MV-4-11 (cell line): ENCODE measurements at places on chromosomes 2 and 18.

DNA sequence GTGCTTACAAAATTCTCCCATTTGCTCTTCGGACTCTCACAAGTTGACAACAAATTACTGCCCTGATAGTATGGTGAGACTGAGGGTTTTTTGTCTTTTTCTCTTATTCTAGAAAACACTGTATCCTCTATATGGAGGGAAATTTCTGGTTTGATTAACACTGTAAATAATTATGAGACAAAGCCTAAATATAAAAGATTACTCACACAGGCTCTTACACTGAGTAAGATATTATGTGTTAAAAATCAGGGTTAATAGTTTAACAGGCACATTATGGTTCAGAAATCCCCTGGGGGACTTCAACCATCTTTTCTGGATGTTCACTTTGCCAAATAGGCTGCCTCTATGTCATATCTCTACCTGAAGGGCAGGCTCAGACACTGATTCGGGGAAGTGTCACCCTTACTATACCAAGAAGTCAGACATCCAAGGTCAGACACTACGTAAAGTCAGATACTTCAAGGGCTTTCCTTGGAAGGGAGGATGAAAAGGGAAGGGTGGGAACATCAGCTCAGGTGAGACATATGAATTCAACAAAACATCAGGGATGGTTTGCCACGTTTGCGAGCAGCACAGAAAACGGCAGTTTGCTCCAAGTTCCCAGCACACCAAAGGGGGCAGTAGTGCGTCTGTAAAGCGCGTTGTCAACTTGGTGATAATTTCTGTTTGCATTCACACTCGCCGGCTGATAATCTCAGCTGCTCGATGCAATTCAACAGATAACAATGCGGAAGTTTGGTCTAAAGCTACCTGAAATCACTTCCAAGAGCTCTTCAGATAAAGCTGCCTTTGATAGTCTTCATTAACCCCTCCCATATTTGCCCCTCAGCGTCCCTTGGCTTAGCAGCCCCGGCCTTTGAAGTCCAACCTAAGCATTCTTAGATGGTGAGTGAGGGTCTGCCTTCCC lies 972 bp upstream of the RASGRP3 start:
- peak; percentile 66 for DNase-seq

DNA sequence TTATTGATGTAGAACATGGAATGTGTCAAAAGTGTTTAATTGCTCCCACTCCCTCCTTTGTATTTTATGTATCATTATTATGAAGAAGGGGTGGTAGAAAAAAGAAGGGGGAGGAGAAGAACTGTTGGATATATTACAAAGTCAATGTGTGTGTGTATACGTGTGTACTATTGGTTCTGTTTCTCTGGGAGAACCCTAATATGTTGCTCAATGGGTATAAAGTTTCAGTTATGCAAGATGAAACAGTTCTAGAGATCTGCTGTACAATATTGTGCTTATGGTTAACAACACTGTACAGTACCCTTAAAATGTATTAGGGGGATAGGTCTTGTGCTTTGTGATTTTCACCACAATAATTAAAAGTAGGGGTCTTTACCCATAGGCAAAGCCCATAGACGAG lies 58.1 kb upstream of the ZC3H15 start:
- peak; percentile 61 for DNase-seq

DNA sequence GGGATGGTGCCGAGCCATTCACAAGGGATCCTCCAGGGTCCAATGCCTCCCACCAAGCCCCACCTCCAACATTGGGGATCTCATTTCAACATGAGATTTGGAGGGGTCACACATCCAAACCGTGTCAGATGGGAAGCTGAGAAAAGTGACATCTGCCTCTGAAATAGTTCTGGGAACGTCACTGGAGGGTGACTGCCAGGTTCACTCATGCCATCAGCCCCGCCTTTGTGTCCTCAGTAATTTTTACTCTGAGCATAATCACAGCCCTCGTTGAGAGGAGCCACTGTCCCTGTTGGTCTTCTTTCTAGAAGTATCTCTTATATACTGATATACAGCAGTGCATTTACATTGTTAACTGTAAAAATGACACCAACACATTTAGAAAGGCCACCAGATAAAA lies 67.4 kb downstream of the KLHL29 start:
- no peak for DNase-seq

- DNase-seq: no peak
Measured at GRCh38 chr2:118732432-118732831, 115.0 kb downstream of the EN1 start.

- DNase-seq: peak; percentile 53
Measured at GRCh38 chr2:12978066-12978835, 261.5 kb downstream of the TRIB2 start.

DNA sequence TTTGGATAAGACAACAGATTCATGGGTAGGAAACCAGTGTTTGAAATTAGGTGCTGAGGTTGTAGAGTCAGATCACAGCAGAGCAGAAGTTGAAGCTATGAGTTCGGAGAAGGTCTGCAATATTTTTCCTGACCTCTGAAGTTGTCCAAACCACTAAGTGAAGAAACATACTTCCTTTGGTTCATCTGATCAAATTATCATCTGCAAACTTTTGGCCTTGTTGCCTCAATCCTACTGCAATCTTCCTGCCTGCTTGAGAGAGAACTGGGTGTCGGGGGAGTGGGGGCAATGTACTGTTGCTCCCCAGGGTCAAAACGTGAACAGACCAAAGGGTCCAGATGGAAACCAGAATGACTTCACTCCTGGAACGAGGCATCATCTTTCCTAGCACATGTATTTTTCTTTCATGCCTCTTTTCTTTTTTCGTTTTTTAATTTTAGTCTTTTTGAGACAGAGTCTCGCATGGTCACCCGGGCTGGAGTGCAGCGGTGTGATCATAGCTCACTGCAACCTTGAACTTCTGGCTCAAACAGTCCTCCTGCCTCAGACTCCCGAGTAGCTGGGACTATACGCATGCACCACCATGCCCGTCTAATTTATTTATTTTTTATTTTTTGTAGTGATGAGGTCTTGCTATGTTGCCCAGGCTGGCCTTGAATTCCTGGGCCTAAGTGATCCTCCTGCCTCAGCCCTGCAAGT lies 42.7 kb downstream of the RAB31 start:
- DNase-seq: peak; percentile 85

DNA sequence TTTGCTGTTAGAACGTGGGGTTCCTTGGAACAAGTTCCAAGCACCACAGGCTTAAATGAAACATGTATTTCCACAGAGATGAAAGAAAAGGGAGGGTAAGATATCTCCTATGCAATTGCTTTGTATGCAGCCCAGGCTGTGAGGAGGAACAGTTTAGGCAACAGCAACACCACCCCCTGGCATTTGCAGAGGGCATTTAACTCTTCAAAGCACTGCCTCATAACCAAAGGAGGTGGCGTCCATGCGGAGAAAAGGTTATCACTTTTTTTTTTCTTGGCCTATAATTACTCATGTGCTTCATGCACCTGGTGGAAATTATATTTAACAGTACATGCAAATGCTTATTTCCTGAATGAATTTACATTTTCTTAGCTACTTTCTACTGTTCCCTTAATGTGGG lies 286.0 kb downstream of the LPIN1 start:
- DNase-seq: no peak

GRCh38 chr18:42412896-42413295 lies 457.9 kb downstream of the PIK3C3 start:
- DNase-seq: no peak

DNA sequence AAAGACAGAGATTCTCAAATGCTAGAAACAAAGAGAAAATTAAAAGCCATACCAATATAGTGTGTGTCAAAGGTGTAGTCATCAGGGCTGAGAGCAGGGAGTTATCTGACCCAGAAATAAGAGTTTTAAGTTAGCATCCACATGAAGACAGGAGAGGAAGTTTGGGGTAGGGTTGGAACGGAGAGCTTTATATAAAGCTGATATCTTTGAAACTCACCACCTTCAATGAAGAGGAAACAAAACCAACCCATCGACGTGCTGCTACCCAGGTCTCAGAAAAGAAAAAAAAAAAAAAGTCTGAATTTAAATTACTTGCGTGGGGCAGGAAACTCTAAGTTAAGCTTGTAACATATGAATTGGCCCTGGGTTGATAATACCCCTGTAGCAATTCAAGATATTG lies 42.4 kb downstream of the ARL4C start:
- DNase-seq: peak; percentile 35

DNA sequence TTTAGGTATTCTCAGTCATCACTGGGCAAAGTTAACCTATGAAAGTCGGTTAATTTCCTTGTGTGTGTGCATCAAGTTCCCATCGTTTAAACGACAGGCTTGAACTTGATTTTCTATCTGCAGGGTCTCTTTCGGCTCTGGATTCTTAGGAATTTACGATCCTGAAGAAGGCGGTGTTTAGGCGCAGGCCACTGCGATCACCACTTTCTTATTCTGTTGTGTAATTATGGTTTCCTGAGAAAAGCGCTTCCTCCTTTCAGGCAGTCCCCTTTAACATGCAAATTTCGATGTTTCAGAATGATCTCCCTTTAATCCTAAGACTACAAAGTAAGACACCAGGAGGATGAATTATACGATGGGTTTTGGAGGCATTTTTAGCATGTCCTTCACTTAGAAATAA lies 27.9 kb upstream of the MBP start:
- DNase-seq: peak; percentile 74

GRCh38 chr2:240886678-240887609 lies 9.0 kb downstream of the MAB21L4 start:
- no peak for DNase-seq

DNA sequence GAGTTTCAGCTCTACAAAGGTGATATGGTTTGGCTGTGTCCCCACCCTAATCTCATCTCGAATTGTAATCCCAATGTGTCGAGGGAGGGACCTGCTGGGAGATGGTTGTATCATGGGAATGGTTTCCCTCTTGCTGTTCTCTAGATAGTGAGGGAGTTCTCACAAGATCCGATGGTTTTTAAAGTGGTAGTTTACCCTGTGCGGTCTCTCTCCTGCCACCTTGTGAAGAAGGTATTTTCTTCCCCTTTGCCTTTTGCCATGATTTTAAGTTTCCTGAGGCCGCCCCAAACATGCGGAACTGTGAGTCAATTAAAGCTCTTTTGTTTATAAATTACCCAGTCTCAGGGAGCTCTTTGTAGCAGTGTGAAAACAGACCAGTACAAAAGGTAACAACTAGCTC lies 306.0 kb downstream of the LRP1B start:
- DNase-seq: no peak

GRCh38 chr2:39521876-39522517 lies 84.9 kb upstream of the MAP4K3 start:
- no peak for DNase-seq

DNA sequence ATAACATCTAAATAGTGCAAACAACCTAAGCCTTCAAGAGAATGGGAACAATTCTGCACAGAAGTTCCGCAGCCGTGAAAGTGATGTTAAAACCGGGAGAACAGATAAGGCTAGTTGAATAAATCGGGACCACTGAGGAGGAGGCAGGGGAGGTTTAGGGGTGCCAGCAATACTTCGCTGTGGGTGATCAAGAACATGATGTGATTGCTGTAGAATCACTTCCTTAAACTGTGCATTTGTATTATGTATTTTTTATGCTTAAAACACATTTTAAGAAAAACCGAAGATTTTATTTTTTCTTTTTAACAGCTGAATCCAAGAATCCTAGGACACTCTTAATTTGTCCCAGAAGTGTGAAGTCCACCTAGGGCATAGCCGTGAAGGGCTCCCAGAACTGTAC lies 33.6 kb downstream of the TTC32 start:
- DNase-seq: no peak

DNA sequence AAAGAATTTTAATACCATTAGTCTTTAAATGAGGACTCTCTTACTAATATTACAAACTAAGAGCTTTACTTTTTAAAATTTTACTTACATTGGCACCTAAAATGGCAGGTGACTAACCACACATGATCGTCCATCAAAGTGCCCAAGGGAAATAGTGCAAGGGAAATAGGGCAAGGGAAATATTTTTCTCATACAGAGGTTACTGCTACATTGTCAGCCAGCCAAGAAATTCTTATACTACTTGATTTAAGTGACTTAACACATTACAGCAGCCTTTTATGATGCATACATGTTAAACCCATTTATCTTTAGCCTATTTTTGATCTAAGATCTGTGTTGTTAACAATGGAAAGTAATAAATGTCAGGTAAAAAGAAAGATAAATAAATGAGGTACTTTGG lies 587.2 kb upstream of the PKDCC start:
- no peak for DNase-seq

- DNase-seq: no peak
Measured at GRCh38 chr2:144580521-144581161, 60.7 kb upstream of the ZEB2 start.

- DNase-seq: no peak
Measured at GRCh38 chr2:196743165-196743564, 56.3 kb downstream of the GTF3C3 start.

DNA sequence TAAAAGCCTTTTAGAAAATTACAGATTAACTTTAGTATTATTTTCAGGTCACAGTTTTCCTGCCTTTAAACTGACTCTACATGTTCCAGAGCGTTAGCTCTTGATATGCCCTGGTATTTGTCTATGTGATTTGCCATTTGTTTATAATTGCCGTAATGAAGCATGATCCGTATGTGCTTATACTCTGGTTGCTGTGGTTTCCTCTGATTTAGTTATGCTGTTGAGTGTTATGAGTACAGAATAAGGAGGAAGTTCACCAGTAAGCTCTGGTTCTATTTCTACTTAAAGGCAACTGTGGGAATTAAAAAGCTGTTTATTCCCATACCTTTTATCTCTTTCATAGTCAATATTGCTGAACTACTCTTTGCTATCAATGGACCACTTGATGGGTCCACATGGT lies 123.5 kb downstream of the OSBPL6 start:
- peak; percentile 23 for DNase-seq

DNA sequence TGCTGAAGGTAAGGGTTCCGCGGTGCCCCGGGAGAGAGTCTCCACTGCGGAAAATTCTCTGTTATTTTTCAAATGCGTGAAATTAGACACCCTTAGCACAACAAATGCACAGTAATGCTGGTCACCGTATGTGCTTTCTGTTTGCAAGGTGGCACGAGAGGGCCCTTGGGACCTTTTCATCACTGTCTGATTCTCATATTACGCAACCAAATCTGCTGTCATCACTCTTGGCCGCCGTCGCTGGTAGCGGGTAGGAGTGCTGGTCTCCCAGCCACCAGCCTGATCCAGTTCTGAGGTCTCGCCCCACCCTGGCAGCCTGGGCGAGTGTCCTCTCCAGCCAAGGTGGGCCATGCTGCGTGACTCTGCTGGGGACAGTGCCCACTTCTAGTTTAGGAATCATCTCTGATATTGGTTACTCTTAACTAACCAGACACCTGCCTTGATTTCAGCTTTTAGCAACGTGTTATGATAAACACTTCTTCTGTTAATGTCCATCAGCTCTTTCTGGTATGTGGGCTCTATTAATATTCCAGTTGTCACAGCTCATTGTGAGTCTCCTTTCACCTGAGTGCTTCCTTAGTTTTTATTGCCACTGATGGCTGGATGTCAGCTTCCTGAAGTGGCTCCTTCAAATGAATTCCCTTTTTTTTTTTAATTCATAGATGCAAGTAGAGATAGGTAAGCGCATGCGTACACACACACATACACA lies 199.4 kb downstream of the GBX2 start:
- no peak for DNase-seq

DNA sequence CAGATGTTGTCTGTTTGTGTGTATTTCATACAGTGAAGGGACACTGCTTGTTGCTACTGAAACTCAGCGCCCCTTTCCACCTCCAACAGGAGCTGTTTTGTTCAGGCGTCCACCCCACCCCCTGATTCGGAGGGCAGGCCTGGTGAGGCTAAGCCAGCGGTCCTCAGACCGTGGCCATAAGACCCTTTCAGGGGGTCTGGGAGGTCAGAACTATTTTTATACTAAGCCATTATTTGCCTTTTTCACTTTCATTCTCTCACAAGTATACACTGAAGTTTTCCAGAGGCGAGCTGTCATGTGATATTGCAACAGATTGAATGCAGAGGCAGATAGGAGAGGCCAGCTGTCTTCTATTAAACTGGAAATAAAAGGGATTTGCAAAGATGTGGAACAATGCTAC lies 39.7 kb upstream of the IGFBP5 start:
- no peak for DNase-seq

GRCh38 chr2:164770421-164770916 lies 71.2 kb downstream of the COBLL1 start:
- no peak for DNase-seq
